ENCODE measurements at places on chromosomes 11 and 22.

- DNase-seq, result no peak
These were observed 301.9 kb downstream of the OPCML start for GRCh38 chr11:133230431-133230830.

DNA sequence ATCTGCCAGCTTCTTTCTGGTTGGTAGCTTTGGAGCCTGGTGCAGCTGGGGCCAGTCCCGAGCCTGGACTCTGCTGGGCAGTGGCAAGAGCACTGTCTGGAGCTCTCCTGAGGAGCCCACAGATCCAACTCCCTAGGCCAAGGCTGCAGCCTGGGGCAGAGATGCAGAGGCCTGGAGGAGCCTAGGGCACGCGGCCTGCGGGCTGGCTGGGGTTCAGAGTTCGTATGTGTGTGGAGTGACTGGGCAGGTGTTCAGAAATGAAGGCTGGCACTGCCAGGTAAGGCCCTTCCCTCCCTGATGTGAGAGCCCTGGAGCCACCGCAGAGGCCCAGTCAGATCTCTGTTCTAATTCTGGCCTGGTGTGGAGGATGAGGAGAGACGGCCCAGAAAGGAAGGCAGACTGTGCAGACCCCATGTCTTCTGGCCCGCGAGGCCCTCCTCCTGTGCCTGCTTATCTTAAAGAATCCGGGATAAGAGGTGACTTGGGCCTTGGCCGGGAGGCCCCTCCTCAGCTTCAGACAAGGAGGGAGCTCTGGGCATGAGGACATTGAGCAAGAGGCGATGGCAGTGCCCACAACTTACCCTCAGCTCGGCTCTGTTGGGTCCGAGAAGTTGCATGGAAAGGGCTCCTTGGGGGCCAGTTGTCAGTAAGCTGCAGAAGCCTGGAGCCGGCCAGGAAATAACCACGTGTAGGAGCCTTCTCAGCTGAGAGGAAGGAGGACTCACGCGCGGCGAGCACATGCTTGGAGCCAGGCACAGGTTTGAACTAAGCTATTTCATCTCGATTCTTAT is 62.2 kb upstream of the B3GAT1 start:
- no peak for DNase-seq

GRCh38 chr22:19970479-19971275 is 29.1 kb upstream of the TXNRD2 start:
- peak; percentile 70 for DNase-seq

- DNase-seq, result no peak
These were observed 51.4 kb upstream of the SHISAL1 start for GRCh38 chr22:44363980-44364750.

GRCh38 chr11:44518968-44519550 is 46.4 kb upstream of the CD82 start:
- DNase-seq, result no peak
